Small intestine (tissue), 16 donors: ENCODE measurements at places on chromosomes 5 and 9.

DNA sequence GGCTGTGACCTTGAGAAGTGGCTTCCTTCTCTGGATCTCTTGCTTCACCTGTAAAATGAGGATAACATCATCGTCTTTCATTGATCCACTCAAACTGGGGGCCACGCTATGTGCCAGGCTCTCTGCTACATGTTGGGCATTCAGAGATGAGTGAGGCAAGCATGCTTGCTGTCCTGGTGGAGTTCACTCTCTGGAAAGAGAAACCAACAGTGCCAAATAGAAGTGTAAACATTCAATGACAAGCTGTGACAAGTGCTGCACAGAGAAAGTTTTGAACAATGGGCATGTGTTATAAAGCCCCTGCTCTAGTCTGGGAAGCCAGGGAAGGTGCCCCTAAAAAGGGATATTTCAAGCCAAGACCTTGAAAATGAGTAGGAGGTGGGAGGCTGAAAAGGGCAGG is 50.9 kb upstream of the AFAP1L1 start:
- DNase-seq, result no peak

DNA sequence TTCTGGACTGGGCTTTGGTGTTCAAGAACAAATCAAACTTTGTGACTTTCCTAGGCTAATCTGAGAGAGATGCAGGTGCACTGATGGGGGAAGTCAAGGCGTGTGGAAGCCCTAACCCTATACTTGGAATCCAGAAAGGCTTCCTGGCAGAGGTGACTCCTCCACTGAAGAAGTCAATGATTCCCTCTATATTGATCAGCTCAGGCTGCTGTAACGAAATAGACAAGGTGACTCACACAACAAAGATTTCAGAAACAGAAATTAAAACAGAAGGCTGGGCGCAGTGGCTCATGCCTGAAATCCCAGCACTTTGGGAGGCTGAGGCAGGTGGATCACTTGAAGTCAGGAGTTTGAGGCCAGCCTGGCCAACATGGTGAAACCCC is 69.6 kb upstream of the GGTA1 start:
- DNase-seq, result no peak

DNA sequence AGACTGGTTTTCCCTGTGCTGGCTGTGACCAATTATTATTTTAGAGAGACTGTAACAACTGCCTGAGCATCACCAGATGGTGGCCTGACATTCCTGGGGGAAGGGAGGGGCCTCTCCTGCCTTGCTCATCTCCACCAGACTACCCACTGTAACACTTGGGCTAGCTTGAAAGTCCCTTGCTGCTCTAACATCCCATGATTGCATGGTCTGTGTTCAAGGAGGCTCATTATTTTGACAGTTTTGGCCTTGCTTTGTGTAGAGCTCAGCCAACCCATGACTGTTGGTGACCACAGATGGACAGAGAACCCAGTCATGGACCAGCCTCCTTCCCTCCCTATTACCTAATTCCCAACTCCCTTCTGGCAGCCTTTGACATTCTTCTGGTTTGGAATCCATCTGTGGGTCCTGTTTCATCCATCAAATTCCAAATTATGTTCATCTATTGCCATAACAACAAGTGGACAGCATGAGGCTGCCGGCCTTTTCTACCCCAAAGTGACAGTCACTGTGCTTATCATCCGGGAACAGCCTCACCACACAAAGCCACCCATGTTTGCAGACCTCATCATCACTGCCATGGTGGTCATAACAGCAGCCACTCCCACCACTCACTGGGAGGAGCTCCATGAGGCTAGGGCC is 49.0 kb upstream of the ICE1 start:
- no peak for DNase-seq

DNA sequence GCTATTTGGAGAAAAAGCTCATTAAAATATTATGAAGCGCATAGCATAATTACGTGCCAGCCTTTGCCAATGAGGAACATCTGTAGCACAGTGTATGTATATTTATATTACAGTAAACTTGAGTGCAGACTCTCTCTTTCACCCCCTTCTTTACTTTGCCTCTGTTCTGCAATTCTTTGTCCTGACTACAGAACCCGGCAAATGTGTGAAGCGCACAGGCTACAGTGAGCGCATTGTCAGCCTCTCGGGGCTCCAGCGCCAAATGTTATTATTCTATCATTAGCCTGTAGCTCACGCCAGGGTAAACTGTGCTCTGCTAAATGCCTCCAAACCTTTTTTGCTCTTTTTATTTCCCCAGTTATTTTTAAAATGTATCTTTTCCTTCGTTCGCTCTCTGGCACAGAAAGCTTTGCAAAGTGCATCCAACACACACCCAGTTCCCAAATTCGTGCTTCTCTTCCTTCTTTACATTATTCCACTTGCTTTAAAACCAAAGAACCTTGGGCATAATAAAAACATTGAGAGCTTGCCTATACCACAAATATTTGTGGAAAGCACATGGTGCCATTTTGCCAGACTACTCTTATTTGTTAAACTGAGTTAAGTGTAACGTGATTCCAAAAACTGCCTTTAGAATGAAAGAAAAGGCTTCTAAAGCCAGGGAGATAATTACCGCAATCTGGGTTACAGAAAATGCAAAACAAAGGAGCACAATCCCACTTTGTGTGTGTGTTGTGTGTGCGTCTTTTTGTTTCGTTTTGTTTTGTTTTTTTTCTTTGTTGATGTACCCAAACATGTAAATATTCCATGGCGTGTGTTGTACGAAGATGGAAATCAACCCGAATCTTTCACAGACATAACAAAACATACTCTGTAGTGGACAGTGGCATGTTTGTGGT is 164.1 kb upstream of the MPDZ start:
- DNase-seq, result no peak

DNA sequence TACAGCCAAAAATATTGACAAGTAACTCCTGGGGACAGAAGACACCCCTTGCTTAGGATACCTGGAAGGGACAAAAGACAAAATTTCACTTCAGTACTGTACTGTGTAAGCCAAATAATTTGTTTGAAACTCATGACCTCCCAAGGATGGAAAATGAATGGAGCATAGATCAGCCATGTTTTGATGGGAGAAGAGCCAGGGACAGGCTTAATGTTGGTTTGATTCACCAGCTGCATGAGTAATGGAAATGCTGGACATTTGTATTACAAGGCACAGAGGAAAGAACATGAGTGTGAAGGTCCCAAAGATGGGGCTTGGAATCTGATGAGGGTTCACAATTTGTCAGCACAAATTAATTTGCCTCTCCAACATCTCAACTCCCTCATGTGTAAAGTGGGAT is 122.8 kb downstream of the ENC1 start:
- DNase-seq, result no peak

DNA sequence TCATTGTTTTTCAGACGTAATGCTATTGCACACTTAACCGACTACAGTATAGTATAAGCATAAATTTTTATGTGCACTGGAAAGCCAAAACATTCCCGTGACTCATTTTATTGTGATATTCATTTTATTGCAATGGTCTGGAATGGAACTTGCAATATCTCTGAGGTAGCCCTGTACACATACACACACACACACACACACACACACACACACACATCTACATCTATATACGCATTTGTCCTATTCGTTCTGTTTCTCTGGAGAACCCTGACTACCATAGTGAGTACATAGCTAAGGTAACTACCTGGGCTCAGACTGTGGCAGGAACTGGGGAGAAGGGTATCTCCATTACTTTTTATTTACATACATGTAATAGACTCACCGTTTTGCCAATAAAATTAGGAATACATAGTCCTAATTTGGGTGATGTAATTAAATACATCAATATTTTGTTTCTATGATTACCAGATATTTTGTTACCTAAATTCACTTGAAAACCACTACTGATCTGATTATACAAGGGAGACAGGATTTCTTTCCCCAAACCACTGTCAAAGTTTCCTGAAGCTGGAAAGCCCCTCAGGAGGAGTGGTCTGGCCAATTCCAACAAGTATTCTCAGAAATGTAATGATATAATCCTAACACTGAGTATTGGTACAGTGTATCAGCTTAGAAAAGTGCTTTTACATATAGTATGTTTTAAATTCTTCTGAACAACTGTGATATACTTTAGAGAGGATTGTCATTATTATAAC is 74.0 kb upstream of the PLPP1 start:
- DNase-seq, result no peak

DNA sequence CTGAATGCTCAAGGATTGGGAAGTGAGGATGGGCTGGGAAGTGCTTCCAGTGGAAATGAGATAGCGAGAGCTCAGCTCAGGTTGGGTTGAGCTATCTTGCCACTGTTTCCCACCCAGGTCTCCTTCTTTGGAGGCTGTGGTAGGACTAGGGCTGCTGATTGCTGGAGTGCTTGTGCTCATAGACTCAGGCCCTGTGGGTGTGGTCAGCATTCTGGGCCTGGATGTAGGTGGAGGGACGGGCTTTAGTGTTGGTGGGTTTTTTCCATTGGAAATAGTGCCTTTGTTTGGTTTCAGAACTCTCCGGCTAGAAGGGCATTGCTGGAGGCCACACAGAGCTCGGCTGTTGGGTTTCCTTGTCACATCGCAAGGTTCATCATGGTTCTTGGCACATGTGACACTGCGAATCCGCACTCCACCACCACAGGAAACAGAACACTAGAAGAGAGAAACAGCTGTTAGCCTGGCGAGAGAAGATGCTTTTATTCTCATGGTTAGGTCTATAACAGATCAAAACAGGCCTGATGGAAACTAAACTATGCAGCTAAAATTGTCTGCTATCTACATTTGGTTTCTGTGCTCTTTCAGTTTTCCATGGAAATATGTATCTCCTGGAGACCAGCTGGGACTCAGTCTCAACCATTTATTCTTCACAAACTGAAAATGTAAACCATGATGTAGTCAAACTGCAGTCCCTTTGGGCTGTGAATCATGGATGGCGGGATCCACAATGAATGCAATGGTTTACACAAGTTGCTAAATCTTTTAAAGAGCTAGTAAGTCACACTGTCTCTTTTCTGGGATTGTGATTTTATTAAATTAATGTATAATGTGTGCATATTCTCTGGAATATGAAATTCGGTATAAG is 136.2 kb downstream of the TARS1 start:
- DNase-seq, result no peak

GRCh38 chr9:1460143-1460769 is 410.1 kb downstream of the DMRT2 start:
- no peak for DNase-seq

DNA sequence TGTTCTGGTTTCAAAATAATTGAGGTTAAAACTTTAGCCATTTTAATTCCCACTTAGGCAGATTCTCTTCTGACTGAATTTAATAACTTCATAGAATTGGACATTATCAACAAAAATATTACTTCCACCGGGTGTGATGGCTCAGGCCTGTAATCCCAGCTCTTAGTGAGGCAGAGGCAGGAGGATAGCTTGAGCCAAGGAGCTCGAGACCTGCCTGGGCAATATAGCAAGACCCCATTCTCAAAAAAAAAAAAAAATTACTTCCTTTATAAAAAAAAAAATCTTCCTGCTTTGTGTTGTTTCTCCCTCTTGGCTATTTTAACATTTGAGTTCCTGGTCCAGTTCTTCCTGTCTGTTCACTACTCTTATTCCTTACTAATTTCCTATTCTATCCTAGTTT is 18.0 kb downstream of the APC start:
- DNase-seq, result no peak

DNA sequence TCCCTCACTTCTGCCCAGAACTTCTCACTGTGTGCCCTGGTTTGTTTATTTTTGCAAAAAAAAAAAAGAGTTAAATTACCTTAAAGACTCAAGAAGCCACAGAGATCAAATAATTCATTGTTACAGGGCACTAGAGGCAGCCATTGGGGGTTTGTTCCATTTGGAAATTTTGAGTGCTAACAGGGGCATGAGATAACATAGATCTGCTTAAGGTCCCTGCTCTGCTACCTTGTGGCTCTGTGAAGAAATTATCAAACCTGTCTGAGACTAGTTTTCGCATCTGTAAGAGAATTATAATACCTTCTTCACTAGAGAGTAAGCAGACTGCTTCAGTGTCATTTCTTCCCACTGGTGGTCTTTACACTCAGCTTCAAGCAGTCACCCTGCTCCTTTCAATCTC is 394 bp downstream of the TLR4 start:
- DNase-seq, result no peak

GRCh38 chr5:39558541-39558940 is 133.8 kb upstream of the DAB2 start:
- no peak for DNase-seq

DNA sequence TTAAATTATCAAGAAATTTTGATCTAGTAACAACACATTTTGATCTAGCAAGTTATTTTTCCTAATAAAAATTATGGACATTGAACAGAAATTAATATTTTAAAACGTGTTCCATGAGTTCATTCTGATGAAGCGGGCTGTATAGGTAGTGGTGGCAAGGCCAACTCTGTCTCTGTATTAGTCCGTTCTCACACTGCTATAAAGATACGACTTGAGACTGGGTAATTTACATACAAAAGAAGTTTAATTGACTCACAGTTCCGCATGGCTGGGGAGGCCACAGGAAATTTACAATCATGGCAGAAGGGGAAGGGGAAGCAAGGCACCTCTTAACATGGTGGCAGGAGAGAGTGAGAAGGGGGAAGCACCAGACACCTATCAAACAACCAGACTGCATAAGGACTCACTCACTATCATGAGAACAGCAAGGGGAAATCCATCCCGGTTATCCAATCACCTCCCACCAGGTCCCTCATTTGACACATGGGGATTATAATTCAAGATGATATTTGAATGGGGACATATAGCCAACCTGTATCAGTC is 61.2 kb downstream of the TMEM232 start:
- DNase-seq, result no peak

DNA sequence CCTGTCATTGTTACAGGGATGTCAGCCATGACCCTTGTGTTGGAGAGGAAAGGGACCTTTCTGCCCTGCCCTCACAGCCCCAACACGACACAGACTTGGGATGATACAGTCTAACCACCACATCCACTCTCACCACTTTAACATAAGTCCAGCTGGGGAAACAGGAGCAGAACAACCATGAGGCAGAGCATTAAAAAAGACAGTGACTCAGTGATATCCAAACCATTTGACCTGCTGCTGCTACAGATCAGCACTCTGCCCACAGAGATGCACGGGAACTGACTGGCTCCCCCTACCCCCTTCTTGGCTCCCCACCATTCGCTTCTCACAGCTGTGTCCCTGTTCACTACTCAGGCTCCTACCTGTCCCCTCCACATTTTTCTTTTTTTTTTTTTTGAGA is 458.6 kb downstream of the ZNF608 start:
- no peak for DNase-seq

- no peak for DNase-seq
These were observed 234.6 kb downstream of the SPOCK1 start for GRCh38 chr5:137264573-137264972.

- DNase-seq, result no peak
These were observed 123.5 kb downstream of the APBA1 start for GRCh38 chr9:69548681-69549080.

DNA sequence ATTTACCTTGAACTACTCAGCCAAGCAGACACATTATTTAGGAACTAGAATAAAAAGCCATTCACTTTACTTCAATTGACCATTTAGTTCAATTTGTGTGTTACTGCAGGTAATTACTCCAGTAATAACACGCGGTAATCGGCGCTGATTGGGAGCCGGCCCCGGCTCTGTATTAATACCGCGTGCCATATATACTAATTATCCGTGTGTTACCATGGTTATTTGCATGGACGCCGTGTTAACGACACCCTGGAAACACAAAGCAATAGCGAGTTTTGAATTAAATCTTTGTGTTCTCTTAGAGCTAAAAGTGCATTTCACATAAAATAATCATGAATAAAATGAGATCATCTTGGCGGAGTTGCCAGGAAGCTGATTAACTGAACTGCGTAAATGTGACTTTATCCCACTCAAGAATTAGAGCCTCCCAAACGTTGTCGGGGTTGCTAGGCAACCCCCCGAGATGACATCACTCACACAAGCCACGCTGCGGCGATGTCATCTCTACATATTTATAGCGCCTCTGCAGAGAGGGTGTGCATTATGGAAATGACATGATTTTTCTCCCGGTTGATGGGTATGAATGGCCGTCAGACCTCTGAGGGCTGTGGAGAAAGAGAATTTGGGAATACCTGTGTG is 41.4 kb upstream of the RNU6ATAC start:
- DNase-seq, result peak; percentile 47
